NCI-H460 (cell line): ENCODE measurements at places on chromosomes 6 and 20. TPM values are rescaled to one million over a fixed set of nuclear protein-coding genes. Genes with fewer than 3 reads are reported as not detected.
A peak's percentile ranks its signal among the peaks of the same experiment; 100 is the strongest.

GRCh38 chr20:62448038-62448437 is 20.7 kb upstream of the RBBP8NL start:
- DNase-seq, result no peak

DNA sequence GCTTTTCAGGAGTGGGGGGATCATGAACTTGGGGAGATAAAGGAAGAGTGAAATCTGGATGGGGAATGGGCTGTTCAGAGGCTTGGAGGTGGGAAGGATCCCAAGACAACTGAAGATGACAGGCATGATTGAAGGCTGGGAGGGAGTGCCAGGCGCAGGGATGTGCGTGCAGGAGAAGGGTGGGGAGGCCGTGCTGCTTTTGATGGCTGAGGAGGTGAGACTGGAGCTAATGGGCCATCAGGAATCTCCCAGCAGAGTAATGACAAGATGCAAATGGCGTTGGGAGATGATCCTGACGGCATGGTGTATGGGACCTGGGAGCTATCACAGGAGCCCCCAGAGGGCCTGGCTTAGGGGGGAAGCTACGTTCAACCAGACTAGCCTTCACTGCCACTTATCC is 1.6 kb downstream of the CPNE5 start:
- no peak for DNase-seq

GRCh38 chr6:24720131-24720603 is 1.2 kb upstream of the C6orf62 start:
- peak; percentile 24 for DNase-seq

- no peak for DNase-seq
These were observed 50.4 kb upstream of the NKX2-2 start for GRCh38 chr20:21564127-21564773.

Gene HFE
- total RNA-seq, result 11.5 and 14.5 TPM in 2 replicates

DNA sequence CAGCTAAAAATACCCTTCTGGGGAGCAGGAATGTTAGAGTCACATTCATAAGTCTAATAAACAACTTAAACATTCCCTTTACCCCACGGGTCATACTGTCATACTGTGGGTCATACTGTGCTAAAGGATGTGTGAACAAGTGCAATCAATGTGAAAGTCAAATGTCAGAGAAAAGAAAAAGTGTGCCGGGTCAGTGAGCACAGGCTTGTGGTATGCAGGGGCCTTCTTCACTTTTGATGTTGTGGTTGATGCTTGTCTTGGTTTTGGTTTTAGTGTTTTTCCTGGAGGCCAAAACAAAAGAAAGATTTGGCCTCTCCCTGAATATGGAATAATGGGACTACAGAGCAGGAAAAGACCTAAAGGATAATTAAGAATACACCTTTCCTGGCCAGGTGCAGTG is 267.9 kb upstream of the PLN start:
- DNase-seq, result no peak

GRCh38 chr6:111631903-111632460 is 26.3 kb upstream of the TRAF3IP2 start:
- DNase-seq, result no peak

GRCh38 chr6:138086573-138087196 is 20.5 kb downstream of the PERP start:
- DNase-seq, result no peak

- no peak for DNase-seq
These were observed 346.8 kb upstream of the POU3F2 start for GRCh38 chr6:98487612-98488011.

GRCh38 chr20:62874964-62875344 is 13.3 kb upstream of the TCFL5 start:
- DNase-seq, result no peak

Gene TOP1
- total RNA-seq, result 41.4 and 48.9 TPM in 2 replicates

DNA sequence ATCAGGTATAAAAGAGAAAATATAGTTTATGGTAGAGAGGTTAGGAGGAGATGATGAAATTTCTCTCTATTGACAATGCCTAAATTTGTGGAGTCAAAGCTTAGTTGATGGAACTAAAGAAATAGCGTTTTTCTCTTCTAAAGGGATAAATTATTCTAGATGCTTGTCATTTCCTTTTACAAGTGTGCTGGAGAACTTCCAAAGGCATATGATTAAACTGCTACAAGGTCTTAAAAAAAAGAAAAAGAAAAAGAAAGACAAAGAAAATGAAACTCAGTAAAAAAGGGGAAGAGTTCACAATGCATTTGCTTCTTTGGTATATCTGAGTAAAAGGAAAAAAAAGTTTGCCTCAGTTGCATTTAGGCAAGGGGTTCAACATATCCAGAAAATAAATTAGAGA is 499.8 kb upstream of the PTCHD4 start:
- no peak for DNase-seq

Gene SUN5
- total RNA-seq, result not detected in 2 replicates

DNA sequence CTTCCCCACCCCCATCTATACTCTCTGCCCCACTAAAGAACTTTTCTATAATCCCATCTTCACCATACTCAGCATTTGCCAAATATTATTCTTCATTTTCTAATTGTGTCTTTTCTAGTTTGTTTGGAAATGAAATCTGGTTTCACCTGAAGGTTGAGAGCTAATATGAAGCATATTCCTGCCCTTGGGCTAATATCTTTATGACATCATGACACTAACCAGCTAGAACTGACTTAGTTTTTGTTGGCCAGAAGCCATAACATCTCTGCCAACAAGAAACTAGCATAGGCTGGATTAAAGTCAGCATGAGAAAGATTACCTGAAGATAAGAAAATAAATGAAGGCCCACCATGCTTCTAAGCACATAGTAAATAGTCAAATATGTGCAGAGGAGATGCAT is 16.7 kb downstream of the UNC5CL start:
- DNase-seq, result no peak

DNA sequence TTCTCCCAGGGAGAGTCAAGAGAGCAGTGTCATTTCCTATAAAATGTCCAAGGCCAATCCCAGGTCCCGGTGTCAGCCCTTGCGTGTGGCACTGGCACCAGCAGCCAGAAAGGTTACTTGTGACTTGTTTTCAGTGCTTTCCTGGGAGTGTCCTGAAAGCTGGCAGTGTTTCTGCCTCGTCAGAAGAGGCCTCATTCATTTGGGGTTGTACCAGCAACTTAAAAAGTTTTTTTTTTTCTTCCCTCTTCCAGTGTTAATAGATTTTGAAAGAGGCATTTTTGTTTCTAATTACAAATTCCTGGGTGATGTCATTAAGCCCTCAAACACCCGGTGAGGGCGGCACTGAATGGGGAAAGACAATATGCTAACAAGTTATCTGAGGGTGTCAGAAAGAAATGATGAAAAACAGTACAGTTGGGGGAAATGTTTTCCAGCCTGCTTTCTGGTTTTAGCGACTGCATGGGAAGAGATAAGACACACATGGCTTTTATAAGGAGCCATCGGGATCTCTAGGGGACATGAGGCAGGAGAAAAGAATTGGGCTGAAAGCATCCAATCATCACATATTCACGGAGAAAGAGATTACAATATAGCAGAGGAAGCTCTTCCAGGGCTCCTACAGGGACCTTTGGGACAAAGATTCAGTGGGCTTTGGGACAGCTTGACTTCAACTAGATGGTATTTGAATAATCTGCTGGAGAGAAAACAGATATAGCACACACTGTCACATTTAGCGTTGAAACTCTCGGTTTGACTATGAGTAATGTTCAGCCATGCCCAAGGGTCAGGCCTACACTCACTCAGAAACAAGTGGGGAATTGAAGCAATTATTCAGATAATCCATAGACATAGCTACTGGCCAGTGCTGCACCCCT is 153.0 kb downstream of the BCAS1 start:
- peak; percentile 58 for DNase-seq

DNA sequence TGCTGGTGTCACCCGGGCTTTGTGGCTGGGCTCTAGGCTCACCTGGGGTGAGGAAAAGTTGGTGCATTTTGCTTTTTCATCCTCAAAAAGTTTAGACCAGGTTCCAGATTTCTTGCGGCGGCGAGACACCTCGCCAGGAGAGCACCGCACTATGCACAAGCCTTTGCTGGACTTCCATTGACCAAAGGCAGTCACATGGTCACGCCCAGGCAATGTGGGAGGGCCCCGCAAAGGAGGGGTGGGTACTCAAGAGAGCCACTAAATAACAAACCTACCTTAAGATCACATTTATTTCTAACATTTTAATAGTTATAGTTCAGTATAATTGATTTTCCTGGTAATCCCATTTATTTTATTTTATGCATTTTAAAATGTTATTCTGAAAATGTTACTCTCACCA is 3.0 kb upstream of the KIF16B start:
- DNase-seq, result no peak

DNA sequence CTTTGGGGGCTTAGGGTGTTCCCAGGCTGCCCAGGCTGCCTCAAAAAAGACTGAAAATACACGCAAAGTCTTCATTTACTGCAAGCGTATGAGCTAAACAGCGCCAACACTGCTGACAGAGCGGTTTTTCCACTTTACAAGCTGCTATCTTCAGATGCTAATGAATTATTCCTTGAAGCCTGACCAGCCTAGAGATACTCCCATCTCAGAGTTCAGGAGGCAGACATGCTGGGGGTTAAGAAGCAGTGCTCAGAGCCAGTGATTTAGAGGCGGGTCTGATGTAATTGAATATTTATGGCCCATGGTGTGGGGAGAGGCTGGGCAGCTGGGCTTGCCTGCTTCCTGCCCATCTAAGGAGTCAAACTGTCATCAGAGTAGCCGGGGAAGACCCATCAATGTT is 241.4 kb downstream of the SLC24A3 start:
- DNase-seq, result no peak

- DNase-seq, result no peak
These were observed 17.8 kb downstream of the SLC22A1 start for GRCh38 chr6:160139420-160139851.

GRCh38 chr6:12923644-12924235 is 207.2 kb downstream of the PHACTR1 start:
- DNase-seq, result no peak

DNA sequence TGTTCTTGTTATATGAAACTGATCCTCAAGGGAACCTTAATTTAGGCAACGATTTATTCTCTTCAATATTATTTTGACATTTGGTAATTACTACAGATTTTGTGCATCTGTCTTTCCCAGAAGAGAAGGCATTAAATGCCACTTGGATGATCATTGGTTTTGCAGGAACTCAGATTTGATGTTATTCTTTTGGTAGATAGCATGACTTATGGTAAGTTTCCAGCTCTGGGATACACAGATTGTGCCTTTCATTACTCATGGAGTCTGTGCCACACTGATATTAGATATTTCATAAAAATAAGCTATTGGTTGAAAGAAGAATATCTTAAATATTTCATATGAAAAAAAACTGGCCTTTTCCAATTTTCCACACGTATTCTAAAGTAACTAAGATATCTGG is 120.1 kb downstream of the AIG1 start:
- no peak for DNase-seq

Gene ETV7
- 0.52 and 0.63 TPM in 2 replicates for total RNA-seq

Gene PRSS16
- total RNA-seq, result 4.1 and 5.0 TPM in 2 replicates

GRCh38 chr20:24317224-24317623 is 152.2 kb upstream of the SYNDIG1 start:
- no peak for DNase-seq

Gene GSTA3
- total RNA-seq, result not detected in 2 replicates

- no peak for DNase-seq
These were observed 45.8 kb upstream of the SYNDIG1 start for GRCh38 chr20:24423390-24424313.
